Activated gamma-delta T cell treated with Interleukin-2 at 50 U/mL for 16 hours (primary cell): ENCODE measurements at places on chromosomes 16 and 17.

GRCh38 chr17:76579281-76579680 is 6.4 kb downstream of the ST6GALNAC2 start:
- DNase-seq = no peak

DNA sequence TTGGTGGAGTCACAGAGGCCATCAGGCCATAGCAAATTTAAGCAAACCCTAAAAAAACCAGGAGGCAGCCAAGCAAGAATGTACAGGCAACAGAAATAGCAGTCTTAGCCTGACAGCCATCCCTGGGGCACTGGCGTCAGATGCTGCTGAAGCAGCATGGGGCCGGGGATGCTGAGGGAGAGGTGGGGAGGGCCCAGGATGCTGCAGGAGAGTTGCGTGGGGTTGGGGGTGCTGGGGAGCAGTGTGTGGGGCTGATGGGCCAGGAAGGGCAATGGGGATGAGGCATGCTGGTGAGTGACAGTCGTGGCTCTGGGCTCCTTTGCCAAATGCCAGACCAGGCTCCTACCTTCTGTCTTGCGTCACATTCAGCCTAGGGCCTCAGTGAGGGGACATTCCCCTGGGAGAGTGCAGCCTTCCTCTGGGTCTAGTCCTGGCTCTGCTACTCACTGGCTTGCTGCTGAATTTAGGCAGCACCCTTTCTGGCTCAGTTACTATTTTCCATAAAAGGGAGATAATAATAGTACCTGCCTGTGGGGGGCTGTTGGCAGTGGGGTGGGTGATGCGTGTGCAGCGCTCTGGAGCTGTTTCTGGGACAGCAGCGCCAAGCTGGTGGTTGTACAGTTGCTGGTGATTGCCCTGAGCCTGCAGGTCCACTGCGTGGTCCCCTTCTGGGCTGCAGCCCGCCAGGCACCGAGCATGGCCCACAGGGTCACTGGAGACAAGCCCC is 88.1 kb downstream of the AMFR start:
- DNase-seq = no peak

DNA sequence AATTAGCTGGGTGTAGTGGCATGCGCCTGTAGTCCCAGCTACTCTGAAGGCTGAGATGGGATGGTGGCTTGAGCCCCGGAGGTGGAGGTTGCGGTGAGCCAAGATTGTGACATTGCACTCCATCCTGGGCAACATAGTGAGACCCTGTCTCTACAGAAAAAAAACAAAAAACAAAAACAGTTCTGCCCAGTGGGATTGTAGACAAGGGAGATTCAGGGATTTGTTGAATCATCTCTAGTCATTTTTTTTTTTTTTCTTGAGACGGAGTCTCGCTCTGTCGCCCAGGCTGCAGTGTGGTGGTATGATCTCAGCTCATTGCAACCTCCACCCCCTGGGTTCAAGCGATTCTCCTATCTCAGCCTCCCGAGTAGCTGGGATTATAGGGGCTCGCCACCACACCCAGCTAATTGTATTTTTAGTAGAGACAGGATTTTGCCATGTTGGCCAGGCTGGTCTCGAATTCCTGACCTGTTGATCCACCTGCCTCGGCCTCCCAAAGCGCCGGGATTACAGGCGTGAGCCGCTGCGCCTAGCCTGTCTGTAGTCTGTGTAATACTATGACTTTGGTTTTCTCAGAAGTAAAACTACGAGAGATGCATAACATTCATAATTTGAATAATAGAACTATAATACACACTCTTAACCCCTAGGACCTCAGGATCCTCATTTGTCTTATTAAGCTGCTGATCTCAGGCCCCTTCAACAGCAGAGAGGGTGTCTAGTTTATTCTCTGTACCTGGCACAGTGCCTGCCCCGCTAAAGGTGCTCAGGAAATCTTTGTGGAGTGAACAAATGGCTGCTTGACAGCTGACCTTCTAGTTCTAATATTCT is 1.4 kb downstream of the TEN1 start:
- no peak for DNase-seq

DNA sequence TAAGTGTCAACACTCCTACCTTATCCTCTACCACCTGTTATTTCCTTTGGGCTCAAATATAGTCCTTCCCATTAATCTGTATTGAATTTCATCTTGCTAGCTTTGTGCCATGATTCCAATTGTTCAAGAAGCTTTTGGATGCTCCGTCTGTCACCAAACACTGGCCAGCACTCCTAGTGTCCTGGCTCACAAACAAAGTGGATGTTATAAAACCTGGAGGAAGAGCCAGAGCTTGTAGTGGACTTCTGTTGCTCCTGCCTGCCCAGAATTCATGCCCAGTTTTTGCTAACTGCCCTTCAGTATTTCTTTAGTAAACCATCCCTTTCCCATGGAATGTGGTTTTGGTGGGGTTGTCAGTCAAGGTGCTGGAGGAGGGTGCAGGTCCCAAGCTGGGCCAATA is 77.2 kb upstream of the HS3ST2 start:
- DNase-seq = no peak

GRCh38 chr17:38609280-38610031 is 3.7 kb upstream of the SRCIN1 start:
- no peak for DNase-seq

GRCh38 chr16:61105544-61105943 is 930.7 kb downstream of the CDH8 start:
- DNase-seq = no peak
